ENCODE measurements at places on chromosomes 11 and 22.

DNA sequence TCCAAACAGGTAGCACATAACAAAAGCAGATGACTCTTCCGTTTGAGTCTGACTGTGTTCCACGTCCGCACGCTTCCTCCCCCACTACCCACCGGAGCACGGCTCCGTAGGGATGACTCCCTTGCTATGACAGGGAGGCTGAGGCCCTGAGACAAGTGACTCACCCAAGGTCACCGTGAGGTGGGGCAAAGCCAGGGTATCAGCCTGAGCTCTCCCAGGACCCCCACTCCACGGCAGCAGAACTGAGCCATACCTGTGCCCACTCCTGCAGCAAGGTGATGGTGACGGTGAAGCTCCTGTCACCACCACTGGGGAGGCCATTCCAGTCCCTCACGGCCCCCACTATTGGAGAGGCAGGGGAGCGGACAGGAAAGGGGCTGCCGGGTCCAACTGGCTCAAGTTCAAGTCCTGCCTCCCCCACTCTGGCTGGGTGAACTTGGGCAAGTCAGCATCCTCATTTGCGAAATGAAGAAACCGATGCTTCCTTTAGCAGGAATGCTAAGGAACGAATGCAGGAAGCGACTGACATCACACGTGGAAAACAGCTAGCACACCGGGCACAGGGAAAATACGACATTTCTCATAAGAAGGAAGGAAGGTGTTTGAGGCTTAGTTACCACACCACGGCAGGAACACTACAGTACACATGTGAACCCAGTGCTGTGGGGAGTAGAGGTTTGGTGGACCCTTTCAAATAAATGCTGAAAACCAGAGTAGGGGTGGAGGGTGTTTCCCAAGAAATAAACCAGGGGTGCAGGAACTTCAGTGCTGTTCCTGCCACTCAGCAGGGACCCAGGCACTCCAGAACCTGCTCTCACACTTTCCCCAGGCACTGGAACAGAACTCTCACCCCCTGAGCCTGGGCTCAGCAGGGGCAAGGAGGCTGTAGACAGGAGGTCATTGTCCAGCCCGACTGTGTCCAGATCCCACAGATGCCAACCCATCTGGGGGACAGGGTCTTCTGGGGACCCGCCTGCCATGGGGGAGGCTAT, 32.4 kb upstream of the CBX7 start:
- DNase-seq = no peak

DNA sequence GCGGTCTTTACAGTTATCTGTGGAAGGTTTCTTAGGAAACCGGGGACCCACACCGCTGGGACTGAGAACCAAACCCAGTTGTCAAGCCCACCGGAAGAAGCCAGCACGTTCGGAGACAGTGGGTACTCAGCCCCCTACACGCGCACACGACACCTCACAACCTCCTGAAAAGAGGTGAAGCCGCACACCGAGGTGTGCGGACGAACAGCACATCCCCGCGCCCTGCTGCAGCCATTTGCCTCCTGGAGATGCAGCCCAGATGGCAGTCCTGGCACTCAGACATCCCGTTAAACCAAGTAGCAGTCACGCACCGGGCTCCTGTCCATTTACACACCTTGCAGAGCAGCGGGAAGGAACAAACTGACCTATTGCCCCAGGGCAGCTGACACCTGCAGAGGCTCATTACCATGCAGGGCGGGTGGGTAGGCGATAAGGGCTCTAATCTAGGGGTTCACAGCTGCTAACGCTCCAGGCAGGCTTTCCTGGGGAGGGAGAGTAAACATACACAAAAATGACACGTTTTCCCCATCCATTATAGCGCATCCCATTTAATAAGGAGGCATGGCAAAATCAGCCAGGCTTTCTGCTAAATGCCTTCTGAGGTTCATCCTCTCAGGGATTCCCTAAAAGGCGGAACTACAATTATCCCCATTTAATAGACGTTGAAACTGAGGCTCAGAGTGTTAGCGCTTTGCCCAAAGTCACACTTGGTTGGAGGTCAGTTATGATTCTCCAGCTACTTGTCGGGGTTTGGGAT, 864 bp upstream of the EHBP1L1 start:
- DNase-seq = peak; percentile 50

GRCh38 chr11:17736579-17736893, 2.0 kb downstream of the KCNC1 start:
- no peak for DNase-seq

DNA sequence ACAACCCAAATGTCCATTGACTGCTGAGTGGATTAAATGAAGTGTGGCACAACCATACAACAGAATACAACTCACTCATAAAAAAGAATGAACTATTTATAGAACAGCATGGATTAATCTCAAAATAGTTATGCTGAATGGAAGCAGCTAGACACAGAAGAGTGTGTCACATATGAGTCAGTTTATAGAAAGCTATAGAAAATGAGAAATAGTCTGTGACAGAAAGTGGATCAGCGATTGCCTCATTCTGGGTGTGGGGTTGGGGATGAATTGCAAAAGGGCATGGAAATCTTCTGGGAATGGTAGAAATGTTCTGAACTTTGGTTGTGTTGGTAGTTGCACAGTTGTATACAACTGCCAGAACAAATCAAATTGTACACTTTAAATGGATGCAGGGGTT, 37.4 kb downstream of the PRR5L start:
- no peak for DNase-seq

DNA sequence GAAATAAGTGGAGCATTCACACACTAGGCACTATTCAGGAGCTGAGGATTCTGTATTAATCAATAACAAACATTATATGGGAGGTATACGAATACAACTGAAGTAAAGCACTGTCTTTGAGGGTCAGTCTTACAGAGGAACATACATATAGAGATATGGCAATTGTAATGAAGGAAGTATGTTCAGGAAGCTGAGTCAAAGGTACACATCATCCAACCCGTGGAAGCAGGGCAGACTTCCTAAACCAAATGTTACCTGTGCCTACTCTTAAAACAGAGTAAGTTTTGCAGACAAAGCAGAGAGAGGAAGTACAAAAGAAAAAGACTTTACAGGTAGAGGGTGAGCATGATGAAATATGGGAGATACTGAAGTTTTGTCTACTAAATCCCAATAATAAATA, 481.2 kb upstream of the ARHGAP42 start:
- no peak for DNase-seq

GRCh38 chr11:16080688-16081381, 275.5 kb downstream of the SOX6 start:
- DNase-seq = no peak

Data from M059J (cell line).